Activated CD4-positive, alpha-beta T cell treated with anti-CD3 and anti-CD28 coated beads, Interleukin-2, amount 50 U/mL, for 4 hours (primary cell): ENCODE measurements at places on chromosomes 5 and 9.

DNA sequence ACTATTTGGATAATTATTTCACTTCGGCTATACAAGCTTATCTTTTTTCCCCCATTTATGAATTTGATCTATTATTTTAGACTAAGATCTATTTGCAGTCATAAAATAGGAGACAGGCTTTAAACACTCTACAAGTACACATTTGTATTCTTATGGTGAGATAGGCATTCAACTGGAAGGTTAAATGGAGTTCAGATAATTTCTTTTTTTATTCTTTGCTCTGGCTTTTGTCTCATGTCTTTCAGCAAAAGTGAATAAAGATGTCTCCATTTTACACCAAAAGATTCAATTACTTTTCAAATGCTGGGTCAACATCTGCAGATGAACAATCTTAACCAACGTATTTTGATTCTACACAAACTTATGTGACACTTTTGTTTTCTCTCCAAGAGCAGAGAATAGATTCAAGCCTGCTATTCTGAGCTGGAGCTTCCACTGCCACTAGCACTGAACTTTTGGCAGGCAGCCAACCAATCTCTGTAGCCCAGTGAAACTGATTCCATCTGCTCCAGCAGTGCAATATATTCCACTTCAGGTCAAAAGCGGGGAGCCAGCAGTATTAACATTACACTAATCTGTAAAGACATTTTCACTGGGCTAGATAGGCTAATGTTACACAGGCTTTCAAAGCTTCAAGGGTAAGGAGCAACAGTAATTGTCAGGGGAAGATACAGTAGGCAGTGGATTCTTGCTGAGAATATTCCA is 452.0 kb upstream of the ZNF608 start:
- no peak for DNase-seq

- no peak for DNase-seq
These were observed 107.4 kb downstream of the NXNL2 start for GRCh38 chr9:88642336-88642735.

- no peak for DNase-seq
These were observed 227.6 kb upstream of the ELL2 start for GRCh38 chr5:96189028-96189826.

DNA sequence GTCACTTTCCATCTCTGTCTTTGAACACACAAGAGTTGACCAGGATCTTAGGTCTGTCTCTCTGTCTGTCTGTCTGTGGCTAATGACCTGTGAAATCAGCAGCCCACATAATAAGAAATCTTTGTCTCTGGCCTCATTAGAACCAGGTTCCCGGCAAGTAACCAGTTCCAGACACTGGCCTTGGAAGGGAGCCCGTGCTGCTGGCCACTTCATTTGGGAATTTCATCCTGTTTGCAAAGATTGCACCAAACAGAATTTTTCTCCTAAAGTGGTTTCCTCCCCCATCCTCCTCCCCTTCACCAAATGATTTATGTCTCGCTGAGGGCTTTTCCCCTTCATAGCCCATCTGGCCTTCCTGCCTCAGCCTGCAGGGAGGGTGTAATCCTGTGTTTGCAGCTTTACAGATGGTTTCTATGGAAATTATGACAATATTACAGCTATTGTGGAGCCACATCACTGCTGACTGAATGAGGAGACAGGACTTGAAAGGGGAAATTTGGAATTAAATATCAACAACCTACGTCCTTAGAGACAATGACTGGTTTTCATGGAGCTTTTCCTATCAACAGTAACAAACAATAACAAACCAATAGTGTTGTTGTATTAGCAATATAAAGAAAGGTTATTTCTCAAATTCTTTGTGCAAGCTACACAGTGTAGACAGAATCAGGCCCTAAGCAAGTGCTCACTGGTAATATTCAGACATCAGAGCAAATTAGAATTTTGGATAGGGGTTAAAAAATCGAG is 25.7 kb downstream of the DPYSL3 start:
- DNase-seq: no peak

DNA sequence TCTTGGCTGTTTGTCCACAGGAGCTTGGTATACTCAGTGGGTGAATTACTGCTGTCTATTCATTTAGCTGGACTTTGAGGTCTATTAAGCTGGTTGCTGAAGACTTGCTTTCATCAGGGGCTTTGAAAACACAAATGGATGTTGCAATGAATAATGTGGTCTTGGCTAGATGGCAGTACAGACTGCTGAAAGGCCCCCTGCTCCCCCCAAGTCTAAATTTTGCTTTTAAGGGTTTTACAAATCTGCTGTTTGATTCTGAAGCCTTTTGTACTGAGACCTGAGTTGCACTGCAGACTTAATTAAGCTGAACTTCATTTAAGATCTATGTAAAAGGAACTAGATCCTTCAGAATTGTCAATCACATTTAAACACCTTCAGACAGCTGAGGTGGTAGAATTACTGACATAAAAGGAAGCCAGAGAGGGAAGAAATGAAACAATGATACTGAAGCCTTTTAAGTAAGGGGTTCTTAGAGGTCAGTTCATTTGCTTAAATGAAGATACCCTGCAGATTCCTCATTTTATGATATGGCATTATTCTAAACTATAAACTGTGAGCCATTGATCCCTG is 37.3 kb downstream of the KCTD16 start:
- DNase-seq: no peak

DNA sequence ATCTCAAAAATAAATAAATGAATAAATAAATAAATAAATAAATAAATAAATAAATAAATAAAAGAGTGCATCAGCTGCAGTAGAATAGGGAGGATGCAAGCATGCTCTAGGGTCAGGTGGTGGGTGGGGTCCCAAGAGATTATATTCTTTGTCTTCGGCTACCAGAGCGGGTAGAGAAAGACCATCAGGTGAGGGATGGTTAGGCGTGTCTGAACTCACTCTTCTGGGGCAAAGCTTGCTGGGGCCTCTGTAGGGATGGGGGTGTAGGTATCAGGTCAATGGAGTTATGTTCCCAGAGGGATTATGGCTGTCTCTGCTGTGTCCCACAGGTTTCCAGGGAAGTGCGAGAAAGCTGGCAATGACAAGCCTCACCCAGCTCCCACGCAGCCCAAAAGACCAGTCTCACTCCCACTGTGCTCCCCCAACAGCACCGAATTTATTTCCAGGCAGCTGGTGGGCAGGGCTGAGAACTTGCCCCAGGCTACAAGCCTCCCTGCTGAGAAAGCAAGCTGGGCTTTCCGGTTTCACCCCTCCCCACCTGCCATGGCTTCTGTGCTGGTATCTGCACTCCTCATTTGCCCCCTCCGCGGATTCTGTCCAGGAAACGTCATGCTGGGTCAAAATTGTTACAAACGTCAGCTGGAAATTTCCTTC is 180.8 kb downstream of the LURAP1L start:
- DNase-seq: no peak

GRCh38 chr9:108654566-108654965 is 201.2 kb downstream of the ACTL7B start:
- DNase-seq: no peak

DNA sequence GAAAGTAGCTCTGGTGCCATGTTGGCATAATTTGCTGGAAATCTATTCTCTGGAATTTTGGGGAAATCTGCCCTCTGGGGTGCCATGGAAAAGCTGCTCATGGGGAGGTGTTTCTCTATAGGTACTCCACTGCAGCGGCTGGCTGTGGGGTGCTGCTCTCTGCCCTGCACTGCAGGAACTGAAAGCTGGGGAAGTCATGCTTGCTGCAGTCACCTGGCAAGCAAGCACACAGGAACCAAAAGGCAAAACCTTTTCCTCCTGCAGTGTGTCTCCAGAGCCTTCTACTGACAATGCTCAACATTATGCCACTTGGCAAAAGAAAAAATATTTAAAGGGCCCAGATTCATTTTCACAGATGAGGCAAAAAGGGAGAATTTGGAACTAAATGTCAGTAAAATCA is 25.8 kb upstream of the CARNMT1 start:
- DNase-seq: no peak

- DNase-seq: no peak
These were observed 281.3 kb downstream of the ARHGAP26 start for GRCh38 chr5:143051244-143052058.

DNA sequence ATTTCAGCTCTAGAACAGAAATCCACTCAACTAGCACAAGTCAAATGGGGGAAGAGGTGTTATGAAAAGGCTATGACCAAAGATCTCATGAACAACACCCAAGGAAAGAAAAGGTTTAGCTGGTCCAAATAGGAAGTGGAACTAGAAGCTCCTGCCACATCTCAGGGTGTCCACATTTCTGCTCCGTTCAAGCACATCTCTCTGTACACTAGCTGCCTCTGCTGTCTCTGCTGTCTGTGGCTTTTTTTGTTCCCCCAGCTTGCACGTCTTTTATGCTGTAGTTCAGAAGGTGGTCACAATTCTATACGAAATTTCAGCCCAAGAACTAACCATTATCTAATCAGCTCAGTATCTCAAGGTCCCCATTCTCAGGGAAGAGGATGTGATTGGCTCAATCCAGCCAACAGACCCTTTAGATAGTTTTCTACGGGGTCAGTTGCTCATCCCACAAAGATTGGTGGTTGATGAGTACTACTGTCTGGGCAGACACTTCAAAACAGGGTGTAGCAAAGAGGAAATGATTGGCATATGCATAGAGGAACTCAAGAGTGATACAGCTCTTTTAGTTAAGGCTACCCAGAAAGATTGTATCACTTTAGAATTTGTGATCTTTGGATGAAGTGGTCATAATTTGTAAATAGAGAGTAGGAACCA is 44.0 kb downstream of the FANCC start:
- no peak for DNase-seq

DNA sequence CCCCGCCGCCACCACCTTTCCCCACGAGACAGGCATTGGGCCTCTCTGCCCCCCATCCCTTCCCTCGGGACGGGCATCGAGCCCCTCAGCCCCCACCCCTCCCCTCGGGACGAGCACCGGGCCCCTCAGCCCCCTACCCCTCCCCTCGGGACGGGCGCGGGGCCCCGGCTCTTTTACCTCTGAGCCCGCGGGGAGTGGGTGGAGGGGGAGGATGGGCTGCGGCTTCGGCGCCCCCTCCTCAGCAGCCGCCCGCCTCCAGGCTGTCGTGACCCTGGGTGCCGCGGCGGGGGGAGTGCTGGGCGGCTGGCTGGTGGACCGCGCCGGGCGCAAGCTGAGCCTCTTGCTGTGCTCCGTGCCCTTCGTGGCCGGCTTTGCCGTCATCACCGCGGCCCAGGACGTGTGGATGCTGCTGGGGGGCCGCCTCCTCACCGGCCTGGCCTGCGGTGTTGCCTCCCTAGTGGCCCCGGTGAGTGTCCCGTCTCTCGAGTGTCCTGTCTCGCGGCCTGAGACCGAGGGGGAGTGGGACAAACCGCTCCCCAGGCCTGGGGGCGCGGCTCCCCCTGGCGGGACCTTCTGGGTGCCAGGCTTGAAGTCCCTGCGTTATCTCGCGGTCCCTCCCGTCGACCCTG is 791 bp downstream of the SLC2A8 start:
- no peak for DNase-seq

- DNase-seq: no peak
These were observed 35.3 kb downstream of the NDFIP1 start for GRCh38 chr5:142143878-142144277.

- no peak for DNase-seq
These were observed 315.6 kb downstream of the MTRR start for GRCh38 chr5:8184455-8185063.

DNA sequence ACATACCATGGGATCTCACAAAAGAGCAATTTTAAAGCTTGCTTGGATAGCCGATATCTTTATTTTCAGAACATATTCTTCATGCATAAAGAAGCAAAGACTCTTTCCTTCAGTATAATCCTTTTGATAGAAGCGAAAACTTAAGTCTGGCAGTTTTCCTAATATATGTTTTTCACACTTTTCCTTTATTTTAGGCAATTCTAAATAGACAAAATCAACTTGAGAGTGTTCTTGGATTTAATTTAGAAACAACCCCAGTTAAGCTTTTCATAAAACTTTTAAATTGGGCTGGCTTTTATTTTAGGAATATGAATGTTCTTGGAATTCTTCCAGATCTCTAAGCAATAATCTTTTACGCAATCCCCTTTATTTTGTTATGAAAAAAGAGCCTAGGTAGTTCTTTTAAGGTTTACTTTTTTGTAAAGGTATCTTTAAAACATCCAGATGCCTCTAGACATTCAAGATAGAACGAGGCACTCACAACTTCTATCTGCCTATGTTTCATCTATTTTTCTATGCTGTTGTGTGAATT is 51.5 kb upstream of the HSPB3 start:
- DNase-seq: no peak

DNA sequence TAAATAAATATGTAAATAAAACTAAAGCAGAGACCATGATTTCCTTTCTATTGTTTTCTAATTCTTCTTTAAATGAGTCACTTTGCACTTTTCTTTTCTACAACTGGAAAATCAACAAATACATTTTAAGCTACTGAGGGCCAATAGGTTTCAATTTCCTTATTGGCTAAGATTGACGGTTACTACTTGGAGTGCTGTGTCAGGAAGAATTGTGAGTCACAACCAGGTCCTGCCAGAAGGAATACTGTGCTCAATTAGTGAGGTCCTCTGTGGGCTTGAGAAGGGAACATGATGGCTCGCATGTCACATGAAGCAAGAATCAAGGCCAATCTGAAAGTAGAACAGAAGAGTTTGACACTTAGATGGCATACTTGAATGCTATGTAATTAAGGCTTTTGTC is 110.8 kb downstream of the HMHB1 start:
- no peak for DNase-seq

DNA sequence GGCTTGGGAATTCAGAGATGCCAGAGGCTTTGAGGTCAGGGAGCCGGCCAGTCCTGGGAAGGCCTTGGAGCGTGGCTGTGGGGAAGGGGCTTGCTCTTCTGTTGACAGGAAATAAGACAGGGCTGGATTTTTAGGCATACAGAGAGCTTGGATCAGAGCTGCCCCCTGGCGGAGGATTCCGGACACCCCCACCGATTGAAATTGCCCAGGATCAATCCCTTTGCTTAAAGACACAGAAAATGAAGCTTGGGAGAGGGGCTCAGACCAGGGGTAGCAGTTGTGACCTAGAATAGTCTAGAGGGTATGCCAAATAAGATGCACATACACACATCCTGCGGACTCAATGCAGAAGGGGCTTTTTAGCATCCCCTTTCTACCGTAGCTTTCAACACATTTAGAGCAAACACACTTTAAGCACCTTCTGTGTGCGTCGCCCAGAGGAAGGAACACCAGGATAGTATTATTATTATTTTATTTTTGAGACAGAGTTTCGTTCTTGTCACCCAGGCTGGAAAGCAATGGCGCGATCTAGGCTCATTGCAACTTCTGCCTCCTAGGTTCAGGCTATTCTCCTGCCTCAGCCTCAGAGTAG is 1.7 kb upstream of the NTMT1 start:
- DNase-seq: peak; percentile 68
